Posterior vena cava (tissue), 2 donors: ENCODE measurements at places on chromosomes 13 and 19. TPM values are rescaled to one million over a fixed set of nuclear protein-coding genes. Genes with fewer than 3 reads are reported as not detected.

The TUBA3C gene
- total RNA-seq, result not detected

GRCh38 chr19:32971715-32972540 lies at the start of the genes CEP89 and FAAP24:
Gene CEP89 (minus strand): TSS chr19:32971958. CDS start chr19:32971874, 84 bp downstream.
Gene FAAP24 (plus strand): TSS chr19:32972242. CDS start chr19:32973197, 955 bp downstream.
- peak; percentile 99 for DNase-seq

The WDR87 gene
- total RNA-seq, result not detected

DNA sequence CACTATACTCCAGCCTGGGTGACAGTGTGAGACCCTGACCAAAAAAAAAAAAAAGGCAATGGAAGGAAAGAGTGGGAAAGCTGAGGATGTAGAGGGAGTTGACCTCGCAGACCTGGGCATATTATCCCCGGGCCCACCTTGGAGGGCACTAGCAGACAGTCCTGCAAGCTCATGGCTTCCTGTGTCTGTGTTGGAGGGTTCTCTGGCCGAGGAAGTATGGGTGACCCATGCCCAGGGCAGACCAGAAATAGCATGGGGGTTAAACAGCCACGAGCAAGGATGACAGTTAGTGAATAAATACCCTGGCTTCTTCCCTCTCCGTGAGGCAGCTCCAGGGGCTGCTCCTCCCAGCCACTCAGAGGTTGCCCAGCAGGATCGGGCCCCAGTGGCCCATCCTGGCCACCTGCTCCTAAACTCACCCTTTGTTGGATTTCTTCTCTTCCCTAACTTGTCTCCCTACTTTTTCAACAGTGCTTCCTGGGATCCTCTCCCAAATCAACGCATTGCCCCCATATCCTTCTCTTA lies 485.8 kb downstream of the ZNF536 start:
- DNase-seq, result no peak

- no peak for DNase-seq
Observed at GRCh38 chr13:35594096-35594495, 117.6 kb upstream of the MAB21L1 start.
